ENCODE measurements at places on chromosomes 1 and 21.

DNA sequence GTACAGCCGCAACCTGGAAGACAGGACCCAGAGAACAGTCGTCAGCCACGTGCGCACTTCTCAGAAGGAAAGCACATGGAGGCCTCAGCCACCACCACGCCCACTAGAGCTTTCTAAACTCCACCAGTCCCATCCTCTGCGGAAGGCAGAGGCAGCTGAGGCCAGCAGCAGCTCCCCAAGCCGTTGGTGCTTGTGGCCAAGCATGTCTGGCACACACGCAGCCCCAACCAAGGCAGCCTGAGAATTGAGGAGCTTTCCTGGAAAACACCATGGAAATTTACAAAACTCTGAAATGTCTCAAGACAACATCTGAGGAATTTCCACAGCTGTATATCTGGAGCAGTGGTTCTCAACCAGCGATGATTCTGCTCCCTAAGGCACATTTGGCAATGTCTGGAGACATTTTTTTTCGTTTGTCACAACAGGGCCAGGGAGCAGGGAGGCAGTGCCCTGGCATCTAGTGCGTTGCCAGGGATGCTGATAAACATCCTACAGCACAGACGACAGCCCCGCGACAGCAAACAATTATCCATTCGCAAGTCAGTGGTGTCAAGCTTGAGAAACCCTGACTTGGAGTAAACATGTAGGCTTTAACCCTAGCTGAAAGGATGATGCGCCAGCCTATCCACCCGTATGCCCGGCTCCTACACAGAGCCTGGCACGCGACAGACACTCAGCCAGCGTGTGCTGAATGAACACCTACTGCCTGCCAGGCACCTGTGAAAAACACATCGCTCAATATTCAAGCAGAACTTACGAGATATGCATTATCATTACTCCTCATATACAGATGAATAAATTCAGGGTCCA lies 24.7 kb downstream of the NPHP4 start:
- DNase-seq: no peak

DNA sequence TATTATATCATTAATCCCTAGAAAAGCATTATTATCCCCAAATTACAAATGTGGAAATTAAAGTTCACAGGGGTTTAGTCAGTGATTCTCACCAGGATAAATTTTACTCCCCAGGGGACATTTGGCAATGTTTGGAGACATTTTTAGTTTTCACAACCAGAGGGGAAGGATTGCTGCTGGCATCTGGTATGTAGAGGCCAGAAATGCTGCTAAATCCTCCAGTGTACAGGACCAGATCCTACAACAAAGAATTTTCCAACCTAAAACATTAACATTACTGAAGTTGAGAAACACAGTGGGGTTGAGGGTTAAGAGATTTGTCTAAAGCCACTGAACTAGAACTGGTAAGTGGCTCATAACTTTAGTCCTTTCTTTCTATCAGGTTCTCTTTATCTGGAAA lies 162.0 kb upstream of the SYT6 start:
- no peak for DNase-seq

DNA sequence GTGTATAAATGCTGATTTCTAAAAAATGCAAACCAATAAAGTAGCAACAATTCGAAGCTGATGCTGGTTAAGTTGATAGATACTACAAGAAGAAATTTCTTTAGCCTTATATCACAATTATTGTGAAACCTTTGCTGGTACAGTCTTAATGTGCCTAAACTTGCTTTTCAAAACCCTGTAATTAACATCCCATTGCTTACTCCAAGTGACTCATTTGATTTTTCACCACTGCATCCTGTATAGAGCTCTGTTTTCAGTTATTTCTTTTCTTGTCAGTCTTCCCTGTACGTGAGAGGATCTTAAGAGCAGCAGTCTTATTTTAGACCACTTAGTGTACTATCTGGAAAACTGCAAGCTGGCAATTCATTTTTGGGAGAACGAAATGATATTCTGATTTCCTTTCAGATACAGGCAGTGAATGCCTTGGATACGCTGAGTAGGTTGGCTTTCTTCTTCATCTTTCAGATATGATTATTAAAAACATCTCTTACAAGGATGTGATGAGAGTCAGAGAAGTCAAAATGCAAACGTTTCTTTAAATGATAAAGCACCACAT lies 210.3 kb downstream of the KCTD3 start:
- DNase-seq: no peak

DNA sequence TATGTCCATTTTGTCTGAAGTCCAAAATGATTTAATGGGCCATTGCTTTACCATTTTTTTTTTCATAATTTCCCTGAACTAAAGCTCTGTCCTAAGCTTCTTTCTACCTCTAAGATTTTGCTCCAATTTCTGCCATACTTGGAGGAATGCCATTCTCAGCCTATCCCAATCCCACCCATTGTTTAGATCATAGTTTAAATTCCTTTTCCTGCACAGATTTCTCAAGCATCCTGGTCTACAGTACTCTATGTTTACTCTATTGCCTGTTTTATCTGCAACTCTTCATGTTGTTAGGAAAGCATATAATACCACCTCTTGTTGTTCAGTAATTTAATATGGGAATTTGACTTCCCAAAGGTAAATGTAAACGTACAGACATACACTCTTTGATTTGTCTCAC lies 30.8 kb downstream of the ADAMTS1 start:
- no peak for DNase-seq

DNA sequence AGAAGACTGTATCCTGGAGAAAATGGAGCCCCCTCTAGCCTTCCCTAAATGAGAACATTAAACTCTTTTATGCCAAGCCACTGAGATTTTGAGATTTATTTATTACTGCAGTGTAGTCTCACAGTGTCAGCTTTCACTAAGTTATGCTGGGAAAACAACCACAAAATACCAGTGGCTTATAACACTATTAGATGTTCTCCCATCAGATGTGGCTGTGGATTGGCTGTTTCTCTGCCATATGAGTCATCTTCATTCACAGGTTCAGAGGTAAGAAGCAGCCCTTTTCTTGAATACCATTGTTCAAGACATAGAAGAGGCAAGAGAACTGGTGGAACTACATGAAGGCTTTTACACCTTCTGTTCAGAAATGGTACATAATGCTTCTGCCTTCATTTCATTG lies 32.1 kb upstream of the ST6GALNAC5 start:
- no peak for DNase-seq
